ENCODE measurements at places on chromosomes 4 and X. TPM values are rescaled to one million over a fixed set of nuclear protein-coding genes. Genes with fewer than 3 reads are reported as not detected.

CYSLTR1 gene
- 0.32 TPM for total RNA-seq

- no peaks in the 10 kb centered on the region for H3K27me3 ChIP-seq
- DNase-seq, result no peak
- H3K36me3 ChIP-seq, result no peaks in the 10 kb centered on the region
- H3K4me3 ChIP-seq, result no peak overlapping the region
These were observed 28.8 kb upstream of the RHOH start for GRCh38 chr4:40168070-40168469.

SPANXN3 gene
- total RNA-seq, result not detected

DNA sequence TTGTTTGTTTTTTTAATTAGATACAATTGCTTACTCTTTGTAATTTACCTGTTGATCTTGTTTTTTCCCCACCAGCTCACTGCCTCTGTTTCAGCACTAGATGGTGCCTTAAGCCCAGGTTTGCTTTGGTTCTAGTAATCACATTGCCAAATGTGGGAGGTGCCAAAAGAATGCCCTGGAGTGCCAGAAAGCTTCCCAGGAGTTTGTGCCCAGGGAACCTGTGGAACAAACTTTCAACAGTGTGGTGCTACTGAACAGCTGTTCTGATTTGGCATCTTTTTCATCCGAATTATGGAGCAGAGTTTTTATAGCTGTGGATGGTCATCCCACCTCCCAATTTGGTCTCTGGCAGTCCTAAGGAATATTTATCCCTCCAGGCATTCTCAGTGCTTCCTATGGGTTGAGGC, 1000.7 kb downstream of the STIM2 start:
- H3K36me3 ChIP-seq, result no peaks in the 10 kb centered on the region
- no peak for DNase-seq
- no peak overlapping the region for H3K27ac ChIP-seq
- no peaks in the 10 kb centered on the region for H3K27me3 ChIP-seq
- H3K4me1 ChIP-seq, result no peaks in the 10 kb centered on the region
- no peak overlapping the region for H3K4me3 ChIP-seq

- no peak overlapping the region for H3K4me3 ChIP-seq
- H3K4me1 ChIP-seq, result no peaks in the 10 kb centered on the region
- no peaks in the 10 kb centered on the region for H3K36me3 ChIP-seq
- H3K27ac ChIP-seq, result no peak overlapping the region
- no peaks in the 10 kb centered on the region for H3K27me3 ChIP-seq
These were observed 40.6 kb downstream of the MRPL1 start for GRCh38 chr4:77903186-77903585.

DNA sequence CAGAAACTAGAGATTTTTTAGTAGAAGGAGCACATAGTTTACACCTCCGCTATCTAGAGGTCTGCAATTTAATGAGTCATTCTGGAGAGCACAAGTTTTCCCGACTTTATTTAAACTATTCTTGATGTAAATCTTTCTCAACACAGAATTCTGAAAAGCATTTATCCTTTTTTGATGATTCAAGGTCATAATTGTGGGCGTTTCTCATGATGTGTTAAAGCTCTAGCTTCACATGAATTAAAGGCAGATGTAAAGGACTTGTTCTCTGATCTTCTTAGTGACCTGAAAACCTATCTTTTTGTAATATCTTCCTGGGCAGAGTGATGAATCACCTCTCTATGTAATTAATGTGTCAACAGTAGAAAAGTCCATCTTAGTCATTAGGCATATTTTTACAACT, 128.8 kb downstream of the COMMD8 start:
- no peaks in the 10 kb centered on the region for H3K4me1 ChIP-seq
- H3K27ac ChIP-seq, result no peak overlapping the region
- DNase-seq, result no peak

DNA sequence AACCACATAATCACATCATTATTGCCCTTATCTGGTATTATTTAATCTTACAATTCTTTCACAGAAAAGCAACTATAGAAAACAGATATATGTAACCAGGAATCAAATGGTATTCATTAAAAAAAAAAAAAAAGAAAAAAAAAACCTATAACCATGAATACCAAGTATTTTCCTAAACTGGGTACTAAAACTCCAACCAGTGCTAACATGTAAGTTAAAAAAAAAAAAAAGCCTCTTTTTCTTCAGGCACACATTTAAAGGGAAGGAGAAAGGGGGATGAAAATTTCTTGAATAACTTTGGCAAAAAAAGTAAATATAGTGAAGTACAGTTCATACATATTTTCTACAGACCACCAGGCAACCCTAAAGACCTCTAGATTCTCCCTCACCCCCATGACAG, 2.1 kb downstream of the PPAT start:
- H3K36me3 ChIP-seq, result no peaks in the 10 kb centered on the region
- H3K27ac ChIP-seq, result no peak overlapping the region
- H3K27me3 ChIP-seq, result no peaks in the 10 kb centered on the region
- DNase-seq, result no peak
- peaks cover 2% of the 10 kb centered on the region for H3K4me1 ChIP-seq
- H3K4me3 ChIP-seq, result no peak overlapping the region

DNA sequence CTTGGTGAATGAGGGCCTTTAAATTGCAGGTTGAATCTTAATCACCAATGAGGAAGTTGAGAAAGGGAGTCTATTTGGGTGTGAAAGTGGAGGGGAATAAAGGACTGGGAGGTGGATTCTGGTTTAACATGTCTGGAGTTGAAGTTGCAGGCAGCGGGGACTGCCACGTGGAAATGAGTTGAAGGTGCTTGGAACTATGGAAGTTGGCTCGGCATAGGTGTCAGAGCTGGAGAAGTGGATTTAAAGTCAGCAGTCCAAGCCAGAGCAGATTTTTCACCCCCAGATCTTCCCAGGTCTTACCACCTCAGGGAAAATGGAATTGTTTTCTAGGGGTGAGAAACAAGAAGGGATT, 44.9 kb downstream of the TIGD4 start:
- no peaks in the 10 kb centered on the region for H3K4me1 ChIP-seq
- H3K4me3 ChIP-seq, result no peak overlapping the region
- no peaks in the 10 kb centered on the region for H3K27me3 ChIP-seq
- no peak for DNase-seq
- no peaks in the 10 kb centered on the region for H3K36me3 ChIP-seq

MAGEA1 gene
- not detected for total RNA-seq

DNA sequence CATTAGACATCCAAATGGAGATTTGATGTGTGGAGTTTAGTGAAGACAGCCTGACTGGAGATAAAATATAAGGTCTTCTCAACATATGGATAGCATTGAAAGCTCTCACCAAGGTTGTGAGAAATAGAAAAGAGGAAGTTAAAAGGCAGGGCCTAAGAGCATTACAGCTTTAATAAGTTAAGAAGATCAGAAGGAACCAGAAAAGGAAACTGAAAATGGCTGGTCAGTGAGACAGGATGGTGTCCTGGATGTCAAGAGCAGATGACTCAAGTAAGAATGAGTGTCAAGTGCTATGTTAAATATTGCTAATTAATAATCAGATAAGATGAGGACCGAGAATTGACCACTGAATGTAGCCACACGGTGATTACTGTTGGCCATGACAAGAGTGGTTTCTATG, 642.9 kb downstream of the STPG2 start:
- no peak overlapping the region for H3K4me3 ChIP-seq
- H3K27ac ChIP-seq, result no peak overlapping the region
- no peaks in the 10 kb centered on the region for H3K27me3 ChIP-seq
- DNase-seq, result no peak
- H3K4me1 ChIP-seq, result no peaks in the 10 kb centered on the region

GRCh38 chr4:150007512-150007911, 70.7 kb upstream of the DCLK2 start:
- H3K4me3 ChIP-seq, result no peak overlapping the region
- no peak overlapping the region for H3K27ac ChIP-seq
- no peaks in the 10 kb centered on the region for H3K27me3 ChIP-seq

GRCh38 chr4:176034499-176034898, 31.1 kb upstream of the WDR17 start:
- no peaks in the 10 kb centered on the region for H3K27me3 ChIP-seq
- no peak for DNase-seq
- H3K4me3 ChIP-seq, result no peak overlapping the region
- no peak overlapping the region for H3K27ac ChIP-seq
- no peaks in the 10 kb centered on the region for H3K4me1 ChIP-seq
- H3K36me3 ChIP-seq, result no peaks in the 10 kb centered on the region

GRCh38 chrX:105328773-105329172, 108.3 kb upstream of the TEX13A start:
- H3K4me1 ChIP-seq, result no peaks in the 10 kb centered on the region
- H3K36me3 ChIP-seq, result no peaks in the 10 kb centered on the region
- H3K27me3 ChIP-seq, result no peaks in the 10 kb centered on the region
- no peak overlapping the region for H3K4me3 ChIP-seq
- DNase-seq, result no peak

NOP14 gene
- total RNA-seq, result 39.7 TPM

DNA sequence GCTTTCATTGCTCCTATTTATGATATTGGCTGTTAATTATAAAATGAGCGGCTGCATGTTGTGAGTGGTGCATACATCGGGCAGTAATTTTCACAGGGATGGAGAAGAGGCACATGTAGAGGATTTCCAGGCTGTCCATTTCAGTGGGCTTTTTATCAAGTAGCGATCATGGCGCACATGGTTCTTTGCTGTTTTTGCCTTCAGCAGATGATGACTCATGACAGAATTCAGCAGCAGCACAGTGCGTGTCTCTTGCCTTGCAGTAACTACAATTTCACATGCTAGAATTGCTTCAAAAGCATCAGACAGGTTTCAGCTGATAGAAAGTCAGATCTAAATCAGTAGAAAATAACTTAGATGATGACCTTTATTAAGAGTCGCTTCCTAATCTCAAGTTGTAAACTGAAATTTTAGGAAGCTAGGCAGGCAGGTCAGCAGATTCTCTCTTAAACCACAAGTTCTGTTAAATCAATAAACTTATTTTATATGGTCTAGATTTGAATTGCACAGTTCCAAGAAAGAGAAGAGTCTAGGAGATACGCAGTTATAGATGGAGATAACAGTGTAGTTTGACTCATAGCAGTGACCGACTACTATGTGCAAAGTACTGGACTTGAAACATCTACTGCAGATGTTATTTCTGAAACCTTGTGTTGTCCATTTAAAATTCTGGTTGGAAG, 35.8 kb downstream of the LRP2BP start:
- no peaks in the 10 kb centered on the region for H3K4me1 ChIP-seq
- no peaks in the 10 kb centered on the region for H3K27me3 ChIP-seq
- no peak for DNase-seq
- no peak overlapping the region for H3K4me3 ChIP-seq

KLB gene
- under 0.01 TPM for total RNA-seq
